ENCODE measurements at places on chromosomes 5 and 9.
A peak's percentile ranks its signal among the peaks of the same experiment; 100 is the strongest.

DNA sequence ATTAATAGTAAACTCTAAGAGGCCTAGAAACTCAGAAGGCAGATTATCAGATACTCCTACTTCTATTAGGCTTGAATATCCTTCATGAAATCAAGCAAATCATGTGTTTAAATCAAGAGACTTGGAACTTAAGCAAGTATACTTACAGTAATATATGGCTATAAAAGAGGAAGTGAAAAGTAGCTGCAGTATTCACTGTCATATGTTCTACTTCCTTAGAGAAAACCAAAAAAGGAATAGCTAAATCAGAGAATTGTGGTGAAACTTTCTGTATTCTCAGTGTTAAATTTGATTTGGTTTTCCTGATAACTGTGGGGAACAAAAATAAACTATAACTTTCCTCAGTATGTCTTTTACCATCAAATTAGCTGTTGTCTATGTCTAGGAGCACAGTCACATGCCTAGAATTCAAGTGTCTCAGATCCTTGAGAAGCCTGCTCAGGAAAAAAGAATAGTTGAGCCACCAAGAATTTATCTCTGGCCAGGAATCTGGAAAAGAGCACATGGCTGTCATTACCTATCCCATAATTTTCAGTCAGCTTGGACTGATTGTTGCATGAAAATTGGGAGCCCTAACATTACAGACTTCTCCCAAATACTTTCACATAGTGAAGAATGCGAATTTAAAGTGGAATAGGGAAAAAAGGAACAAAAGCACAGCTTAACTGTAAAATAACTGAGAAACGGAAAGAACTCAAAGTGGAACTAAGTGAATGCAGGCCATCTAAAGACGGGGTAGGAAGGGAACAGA, 1.7 kb downstream of the FKBP15 start:
- no peak for DNase-seq

DNA sequence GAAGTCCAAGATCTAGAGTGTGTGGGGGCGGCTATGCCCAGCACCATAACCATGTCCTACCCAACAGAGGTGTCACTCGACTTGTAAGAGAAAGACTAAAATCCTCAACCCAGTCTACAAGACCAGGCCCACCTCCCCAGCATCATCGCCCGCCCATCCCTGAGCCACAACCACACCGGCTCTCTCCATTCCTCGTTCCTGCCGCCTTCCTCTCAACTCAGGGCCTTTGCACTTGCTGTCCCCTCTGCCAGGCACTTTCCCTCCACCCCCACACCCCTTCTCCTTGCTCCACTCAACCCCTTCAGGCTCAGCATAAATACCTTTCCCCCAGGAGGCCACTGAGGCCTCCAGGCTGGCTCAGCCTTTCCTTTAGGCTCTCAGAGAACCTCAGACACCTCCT, 69.3 kb downstream of the PAX5 start:
- DNase-seq = no peak

DNA sequence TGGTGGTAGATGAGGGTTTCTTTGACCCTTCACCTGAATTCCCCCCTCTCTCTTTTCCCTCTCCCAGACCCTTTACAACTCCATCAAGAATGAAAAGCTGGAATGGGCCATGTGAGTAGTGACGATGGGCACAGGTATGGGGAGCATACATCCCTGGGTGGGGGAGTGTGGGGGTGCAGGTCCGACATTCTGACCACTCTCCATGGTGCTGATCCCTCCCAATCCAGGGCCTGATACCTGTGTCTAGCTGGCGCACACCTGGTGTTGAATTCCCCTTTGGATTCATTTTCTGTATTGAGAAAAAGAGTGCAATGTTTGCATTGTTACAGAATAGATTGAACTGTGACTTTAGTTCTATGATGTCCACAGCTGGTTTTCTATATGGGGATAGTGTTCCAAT, 40.0 kb downstream of the PSD2 start:
- no peak for DNase-seq

DNA sequence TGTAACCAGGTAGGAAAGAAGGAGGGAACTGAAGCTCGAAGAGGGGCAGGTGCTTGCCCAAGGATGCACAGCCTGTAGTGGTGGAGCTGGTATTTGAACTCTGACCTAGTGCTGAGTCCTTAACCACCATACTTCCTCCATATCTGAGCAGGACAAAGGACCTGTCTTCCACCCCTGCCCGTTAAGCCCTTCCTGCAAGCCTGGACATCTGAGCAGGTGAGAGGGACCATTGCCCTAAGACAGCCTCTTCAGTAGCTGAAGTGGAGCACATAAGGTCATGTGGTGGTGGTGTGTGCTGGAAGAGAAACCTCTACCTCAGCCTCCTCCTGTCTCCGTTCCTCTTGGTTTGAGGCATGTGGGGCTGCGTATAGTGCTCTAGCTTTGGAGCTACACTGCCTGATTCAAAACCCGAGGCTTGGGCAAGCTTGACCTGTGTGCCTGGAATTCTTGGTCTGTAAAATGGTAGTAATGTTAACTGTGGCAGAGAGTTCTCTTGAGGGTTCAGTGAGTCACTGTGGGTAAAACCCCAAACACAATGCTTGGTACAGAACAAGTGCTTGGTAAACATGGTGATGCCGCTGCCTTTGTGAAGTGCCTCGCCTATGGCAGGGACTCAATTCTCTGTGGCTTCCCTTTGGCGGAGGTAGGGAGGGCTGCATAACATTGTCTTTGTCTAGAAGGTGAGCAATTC, 7.4 kb downstream of the GALNT10 start:
- DNase-seq = peak; percentile 51

DNA sequence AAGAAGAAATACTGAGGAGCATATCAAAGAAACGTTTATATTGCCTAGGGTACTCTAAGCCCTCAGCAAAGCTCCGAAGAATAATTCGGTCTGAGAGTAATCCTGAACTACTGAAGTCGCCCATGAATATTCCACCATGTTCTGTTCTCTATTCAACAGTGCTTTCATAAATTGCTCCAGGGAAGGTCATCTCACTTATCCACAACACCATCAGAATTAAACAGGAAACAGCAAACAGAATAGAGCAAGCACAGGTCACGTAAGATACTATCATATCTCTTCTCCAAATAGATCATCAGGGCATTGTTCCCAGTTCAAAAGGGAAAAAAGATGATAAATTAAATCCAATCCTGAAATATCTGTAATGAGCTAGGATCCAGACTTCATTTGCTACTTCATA, 325.6 kb downstream of the DEPDC1B start:
- DNase-seq = no peak

DNA sequence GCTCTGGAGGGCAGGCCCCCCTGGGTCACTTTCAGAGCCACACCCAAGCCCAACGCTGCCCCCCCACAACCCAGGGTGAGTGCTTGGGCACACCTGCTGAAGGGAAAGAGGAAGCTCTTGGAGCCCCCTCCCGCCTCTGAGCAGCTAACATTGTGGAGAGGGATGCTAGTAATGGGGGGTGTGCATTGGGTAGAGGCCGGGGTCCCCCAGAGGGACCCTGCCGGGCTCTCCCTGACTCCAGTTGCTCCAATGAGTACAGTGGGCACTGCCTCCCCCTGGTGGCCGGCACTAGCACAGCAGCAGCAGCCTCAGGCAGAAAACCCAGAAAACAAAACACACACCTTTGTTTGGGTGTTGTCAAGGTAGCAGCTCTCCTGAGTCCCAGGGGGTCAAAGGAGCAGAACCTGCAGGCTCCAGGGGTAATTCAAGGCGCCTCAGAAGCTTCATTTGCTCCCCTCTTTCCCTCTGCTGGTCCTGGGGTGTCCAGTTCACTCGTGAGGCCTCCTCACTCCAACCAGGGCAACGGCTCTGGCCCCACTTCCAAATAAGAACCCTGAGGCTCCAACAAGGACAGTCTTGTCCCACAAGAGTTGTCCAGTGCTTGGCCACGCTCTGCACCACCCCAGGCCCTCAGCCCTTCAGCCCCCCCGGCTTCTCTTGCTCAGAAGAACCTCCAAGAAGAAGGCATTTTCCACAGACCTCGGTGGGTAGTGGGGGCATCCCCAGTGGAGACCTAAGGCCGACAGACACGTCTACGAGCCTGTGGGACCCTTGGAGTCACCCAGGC, 16.1 kb downstream of the GBGT1 start:
- peak; percentile 84 for DNase-seq

DNA sequence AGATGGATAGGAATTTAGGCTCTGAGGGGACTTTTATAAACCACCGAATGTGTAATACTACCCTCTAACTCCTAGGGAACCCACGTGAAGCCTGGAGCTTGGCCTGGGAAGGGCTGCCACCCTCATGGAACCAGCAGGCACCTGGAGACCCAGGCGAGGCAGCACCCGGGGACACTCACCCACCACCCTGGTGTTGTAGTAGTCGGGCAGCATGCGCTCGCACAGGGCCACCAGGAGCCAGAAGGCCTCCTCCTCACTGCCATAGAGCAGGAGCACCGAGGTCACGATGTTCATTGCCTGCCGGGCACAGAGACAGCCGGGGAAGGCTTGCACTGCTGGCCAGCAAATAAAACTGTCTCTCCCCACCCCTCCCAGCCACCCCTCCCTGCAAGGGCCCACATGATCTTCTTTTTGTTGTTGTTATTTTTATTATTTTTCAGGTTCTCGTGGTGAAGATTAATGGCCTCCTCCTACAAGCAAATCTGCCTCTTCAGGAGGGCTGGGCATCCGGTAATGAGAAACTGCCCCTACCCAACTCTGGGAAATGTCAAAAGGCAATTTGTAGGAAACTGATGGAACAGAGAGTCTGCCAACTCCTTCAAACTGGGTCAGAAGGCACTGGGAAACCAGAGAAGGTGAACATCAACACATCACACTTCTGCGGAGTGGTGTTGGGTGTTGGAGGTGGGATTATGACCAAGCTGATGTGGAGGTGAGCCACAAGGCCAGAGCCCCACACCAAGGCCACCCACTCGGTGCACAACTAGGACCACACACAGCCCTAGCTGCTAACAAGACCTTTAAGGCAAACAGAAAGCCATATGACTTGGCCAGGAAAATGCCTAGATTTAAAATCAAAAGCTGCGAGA, 17.4 kb upstream of the MRNIP start:
- DNase-seq = no peak

DNA sequence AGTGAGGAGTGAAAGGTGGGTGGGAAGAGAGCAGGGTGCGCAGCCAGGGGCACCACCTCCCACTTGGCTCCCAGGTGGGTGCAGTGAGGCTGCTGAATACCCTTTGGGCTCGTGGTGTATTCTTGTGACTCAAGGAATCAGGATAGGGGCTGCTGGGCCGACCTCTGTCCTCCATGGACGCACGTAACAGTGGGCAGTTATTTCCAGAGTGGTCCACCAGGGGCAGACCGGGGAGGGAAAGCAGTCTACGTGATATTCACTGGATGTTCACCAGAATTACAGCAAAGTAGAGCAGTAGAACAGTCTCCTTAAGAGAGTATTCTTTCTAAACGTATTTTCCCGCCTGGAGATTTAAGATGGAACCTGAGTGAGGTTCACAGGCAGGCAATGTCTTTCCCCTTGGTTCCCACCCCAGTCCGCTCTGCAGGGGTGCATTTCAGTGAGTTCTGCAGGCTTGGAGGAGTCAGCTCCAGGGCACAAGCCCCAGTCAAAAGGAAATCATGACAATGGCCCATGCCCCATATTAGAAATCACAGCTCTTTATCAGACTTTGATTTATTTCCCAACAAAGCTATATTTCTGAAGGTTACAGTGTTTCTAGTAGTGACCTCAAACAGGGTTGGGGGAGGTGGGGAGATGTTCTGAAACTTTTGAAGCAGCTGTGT, 88.7 kb downstream of the SYK start:
- DNase-seq = no peak

DNA sequence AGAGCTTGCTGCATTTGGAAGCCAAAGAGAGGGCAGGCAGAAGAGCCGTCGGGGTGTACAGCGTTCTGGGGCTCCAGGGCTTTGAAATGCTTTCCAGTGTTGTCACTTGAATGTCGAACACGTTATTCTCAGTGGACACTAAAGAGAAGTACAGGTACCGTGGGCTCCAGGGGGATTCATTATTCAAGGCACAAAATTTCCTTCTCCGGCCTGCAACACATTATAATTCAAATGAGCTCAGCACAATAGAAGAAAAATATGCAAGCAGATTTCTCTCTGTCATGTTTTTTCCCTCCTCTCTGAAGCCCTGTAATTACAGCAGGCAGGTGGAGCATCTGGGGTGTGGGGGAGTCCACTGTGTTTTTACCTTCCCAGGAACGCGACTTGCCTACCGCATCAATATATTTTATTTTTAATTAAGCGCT, 293.1 kb downstream of the ZSWIM6 start:
- DNase-seq = no peak

DNA sequence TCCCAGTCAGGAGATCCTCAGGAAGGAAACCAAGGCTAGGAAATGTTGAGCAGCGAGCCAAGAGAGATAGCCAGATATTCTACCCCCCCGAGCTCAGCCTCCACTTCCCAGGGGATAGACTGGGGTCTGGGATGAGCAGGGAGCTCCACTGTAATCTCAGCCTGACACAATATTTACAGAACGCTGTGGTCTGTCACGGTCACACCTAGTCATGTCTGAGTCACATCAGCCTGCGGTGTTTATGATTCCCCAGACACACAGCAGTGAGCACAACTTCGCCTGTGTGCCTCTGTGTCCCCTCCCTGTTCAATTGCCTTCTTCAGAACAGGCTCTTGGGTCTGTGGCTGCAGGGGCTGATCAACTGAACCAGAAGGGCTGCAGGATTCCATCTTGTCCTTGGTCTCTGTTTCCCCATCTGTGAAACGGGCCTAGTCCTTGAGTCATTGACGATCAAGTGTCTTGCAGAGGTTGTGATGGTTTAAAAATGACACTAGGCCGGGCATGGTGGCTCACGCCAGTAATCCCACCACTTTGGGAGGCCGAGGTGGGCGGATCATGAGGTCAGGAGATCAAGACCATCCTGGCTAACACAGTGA, 8.6 kb upstream of the PRRX2 start:
- DNase-seq = no peak

DNA sequence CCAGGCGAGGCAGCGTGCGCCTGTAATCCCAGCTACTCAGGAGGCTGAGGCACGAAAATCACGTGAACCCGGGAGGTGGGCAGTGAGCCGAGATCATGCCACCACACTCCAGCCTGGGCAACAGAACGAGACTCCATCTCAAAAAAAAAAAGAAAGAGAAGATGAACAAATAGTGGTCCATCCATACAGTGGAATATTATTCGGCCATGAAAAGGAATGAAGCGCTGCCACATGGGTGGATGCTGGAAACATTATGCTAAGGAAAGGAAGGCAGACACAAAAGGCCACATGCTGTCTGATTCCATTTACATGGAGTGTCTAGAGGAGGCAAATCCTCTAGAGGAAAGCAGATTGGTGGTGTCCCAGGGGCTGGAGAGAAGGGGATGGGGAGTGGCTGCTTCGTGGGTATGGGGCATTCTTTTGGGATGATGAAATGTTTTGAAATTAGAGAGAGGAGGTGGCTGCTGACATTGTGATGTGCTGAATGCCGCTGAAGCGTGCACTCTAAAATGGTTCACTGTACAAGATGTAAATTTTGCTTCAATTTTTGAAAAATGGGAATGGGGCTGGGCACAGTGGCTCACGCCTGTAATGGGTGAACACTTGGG, 17.0 kb downstream of the PLPP7 start:
- no peak for DNase-seq

DNA sequence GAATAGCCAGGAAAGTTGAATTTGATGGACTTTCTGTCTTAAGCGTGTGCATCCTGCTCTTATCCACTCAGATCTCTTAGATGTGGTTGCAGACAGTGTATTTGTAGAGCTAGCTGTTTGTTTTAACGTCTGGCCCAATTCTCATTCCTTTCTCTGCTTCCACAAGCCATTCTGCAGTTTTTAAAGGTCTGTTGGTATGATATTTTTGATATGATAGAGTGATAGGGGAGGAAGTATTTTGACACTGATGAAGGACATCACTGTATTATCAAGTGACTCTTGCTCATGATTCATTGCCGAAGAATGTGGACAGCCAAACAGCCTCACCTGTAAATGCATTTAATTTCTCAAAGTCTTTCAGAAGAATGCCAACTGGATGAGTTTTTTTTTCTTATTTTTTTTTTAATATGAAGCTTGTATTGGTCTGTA, 4.5 kb downstream of the TJP2 start:
- DNase-seq = no peak

GRCh38 chr9:101674165-101674564, 64.3 kb downstream of the GRIN3A start:
- no peak for DNase-seq
